ENCODE measurements at places on chromosomes 11 and 22. TPM values are rescaled to one million over a fixed set of nuclear protein-coding genes. Genes with fewer than 3 reads are reported as not detected.
A peak's percentile ranks its signal among the peaks of the same experiment; 100 is the strongest.

OR6A2 gene
- not detected for total RNA-seq

OR5P2 gene
- total RNA-seq, result not detected

C11orf52 gene
- total RNA-seq, result not detected

INS gene
- total RNA-seq, result not detected

ATP5MG gene
- total RNA-seq, result 49.2 TPM

MPEG1 gene
- not detected for total RNA-seq

TNNI2 gene
- not detected for total RNA-seq

TRPM5 gene
- total RNA-seq, result not detected

- peak; percentile 29 for DNase-seq
Measured at GRCh38 chr11:122897606-122898210, 15.1 kb downstream of the JHY start.

DNA sequence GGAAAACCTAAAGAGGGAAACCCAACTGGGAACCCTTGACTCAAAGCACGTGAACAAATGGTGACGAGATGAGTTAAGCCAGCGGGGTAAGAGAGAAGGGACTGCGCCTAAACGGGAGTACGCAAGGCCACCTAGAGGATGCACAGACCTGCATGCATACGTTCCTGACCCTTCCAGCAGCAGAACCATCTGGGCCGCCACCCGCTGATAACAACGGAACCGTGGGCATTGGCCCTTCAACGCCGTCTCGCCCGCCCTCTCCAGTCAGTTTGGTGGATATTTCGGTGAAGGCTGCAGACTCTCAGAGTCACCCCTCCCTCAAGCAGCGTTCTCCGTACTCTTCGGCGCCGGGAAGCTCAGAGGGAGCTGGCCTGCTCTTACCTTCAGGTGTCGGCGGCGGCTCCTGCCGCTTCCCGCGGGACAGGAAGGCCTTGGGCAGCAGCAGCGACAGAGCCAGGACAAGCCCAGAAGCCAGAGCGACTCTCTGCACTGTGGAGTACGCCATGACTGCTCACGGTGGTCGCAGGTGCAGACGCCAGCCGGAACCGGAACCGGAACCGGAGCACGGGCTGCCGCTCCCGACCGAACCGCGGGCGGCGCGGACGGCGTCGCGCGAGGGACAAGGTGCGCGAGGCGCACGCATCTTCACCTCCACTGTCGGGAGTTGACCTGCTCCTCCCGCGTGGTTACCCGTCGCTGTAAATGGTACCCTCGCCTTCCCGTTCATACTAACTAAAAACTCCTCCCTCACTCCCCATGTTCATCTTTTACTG lies at the start of gene RIC3:
TSS of gene RIC3 (minus strand) at position 541 of the 773 bp plus-strand sequence. CDS start at position 505, 36 bp downstream.
- no peak for DNase-seq

DNA sequence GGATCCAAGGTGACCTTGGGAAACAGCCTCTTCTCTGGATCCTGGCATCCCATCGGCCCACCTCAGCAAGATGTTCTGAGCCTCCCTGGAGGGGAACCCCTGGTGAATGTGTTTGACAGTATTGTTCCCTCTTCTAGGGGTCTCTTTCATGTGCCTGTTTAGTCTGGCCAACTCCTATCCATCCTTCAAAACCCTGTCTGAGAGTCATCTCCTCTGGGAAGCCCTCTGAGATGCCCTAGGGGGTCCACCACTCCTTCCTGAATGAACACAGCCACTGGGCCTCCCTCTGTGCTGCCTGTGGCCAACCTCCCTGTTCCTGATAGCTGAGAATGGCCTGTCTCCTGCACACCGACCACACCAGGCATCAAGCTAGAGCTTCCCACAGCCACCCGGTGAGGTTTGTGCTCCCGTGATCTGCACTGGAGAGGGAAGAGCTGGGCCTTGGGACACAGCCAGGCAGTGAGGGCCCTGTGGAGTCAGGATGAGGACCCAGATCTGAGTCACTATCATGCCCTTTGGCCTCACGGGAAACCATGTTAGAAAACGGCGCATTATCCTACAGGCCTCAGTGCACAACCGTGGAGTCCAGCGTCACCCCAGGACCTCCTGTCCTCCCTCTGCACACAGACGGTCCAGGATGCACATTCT lies 8.8 kb downstream of the WNT7B start:
- peak; percentile 68 for DNase-seq

GRCh38 chr11:43984519-43985385 lies 42.3 kb downstream of the C11orf96 start:
- DNase-seq, result no peak

DNA sequence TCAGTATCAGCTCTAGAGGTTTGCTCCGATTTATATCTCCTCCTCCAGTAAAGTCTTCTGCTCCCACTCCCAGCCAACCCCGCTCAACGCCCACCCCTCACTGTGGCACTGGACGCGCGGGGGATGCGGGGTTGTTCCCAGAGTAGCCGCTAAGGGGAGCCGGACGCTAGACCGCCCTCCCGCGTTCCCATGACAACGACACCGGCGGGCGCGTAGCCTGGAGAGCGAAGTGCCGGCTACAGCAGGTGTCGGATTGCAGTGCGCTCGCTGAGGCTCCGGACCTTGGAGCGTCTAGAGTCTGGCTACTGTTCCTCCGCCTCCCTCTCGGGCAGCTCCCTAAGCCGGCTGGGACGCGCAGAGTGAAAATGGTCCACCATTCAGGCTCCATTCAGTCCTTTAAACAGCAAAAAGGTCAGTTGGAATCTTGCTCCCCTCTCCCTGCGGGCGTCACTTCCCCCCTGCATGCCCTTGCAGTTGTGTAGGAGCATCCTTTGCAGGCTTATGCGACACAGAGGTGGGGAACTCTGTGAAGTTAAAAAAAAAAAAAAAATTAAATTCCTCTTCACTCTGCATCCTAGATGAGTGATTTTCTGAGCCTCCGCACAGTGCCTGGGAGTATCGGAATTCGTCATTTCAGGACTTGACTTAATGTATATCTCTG lies at the start of gene ANO3:
TSS of gene ANO3 (plus strand) at position 220 of the 661 bp plus-strand sequence. CDS start at position 366, 146 bp downstream.
- DNase-seq, result peak; percentile 11

- DNase-seq, result no peak
Measured at GRCh38 chr22:38078046-38078840, 5.7 kb downstream of the SLC16A8 start.

GRCh38 chr11:74647404-74647803 lies 55.0 kb downstream of the POLD3 start:
- DNase-seq, result no peak

DNA sequence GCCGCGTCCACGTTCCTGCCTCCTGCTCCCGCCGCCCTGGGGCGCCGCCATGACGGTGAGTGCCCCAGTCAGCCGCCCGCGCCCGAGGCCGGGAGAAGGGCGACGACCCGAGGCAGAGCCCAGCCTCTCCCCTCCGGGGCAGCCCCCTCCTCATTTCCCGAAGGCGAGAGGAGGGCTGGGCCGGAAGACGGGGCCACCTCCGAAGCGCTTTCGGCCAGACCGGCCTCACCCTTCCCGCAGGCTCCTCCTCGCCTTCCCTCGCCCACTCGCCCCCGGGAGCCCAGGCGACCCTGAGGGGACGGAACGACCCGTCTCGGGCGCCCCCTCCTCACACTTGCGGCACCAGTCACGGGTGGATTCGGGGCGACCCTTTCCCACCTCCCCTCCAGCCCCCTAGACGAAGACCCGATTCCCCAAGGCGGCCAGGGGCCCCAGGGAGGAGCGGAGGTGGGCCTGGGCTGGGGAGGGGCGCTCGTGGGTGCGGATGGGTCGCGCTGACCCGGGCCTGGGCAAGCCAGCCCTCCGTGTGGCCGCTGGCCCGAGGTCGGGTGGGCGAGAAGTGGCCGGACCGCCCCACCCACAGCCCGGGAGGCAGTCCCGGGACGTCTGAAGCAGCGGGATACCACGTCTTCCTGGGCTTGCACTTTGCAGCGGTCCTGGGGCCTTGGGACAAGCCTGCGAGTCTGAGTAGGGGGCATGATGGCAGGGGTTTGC lies 49.7 kb downstream of the TRIOBP start:
- DNase-seq, result no peak

- DNase-seq, result no peak
Measured at GRCh38 chr11:119696378-119697222, 32.4 kb downstream of the NECTIN1 start.

GRCh38 chr11:114110952-114111947 lies 51.7 kb downstream of the ZBTB16 start:
- DNase-seq, result no peak

GRCh38 chr22:40405178-40406062 lies 35.0 kb downstream of the SGSM3 start:
- DNase-seq, result no peak

DNA sequence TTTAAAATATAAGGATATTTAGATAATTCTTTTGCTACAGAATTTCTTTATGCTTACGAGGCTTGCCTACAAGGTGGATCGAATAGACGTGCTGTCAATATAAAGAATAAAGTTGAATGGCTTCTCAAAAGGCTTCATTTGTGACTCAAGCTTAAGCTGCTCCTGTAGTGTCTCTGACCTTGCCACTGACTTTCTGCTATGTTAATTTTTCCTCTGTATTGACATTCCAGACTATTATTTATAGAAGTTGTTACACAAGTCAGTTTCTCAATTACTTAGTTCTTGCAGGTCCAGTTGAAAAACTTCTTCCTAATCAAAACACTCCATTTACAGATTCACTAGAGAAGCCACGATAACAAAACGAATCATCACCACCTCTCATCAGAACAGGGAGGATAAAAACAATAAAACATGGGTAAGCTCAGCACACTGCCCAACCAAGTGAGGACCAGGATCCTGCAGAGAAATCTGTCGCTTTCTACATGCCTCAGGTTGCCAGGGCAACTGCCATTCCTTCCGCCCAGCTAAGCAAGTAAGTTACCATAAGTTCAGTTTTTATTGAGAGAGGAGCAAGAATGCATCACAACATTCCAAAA lies 39.0 kb upstream of the CHKA start:
- DNase-seq, result no peak

- no peak for DNase-seq
Measured at GRCh38 chr22:22865311-22866072, 22.1 kb upstream of the IGLL5 start.

GRCh38 chr22:42410708-42411107 lies 21.5 kb downstream of the NFAM1 start:
- no peak for DNase-seq

GRCh38 chr11:93114304-93114703 lies 83.5 kb downstream of the SLC36A4 start:
- no peak for DNase-seq

- DNase-seq, result no peak
Measured at GRCh38 chr11:130121445-130121978, 38.1 kb upstream of the ST14 start.

- peak; percentile 92 for DNase-seq
Measured at GRCh38 chr11:64864473-64865285, 13.7 kb downstream of the EHD1 start.

- DNase-seq, result no peak
Measured at GRCh38 chr11:117076941-117077691, 21.1 kb downstream of the SIK3 start.

- peak; percentile 50 for DNase-seq
Measured at GRCh38 chr11:48064306-48064705, 83.9 kb downstream of the PTPRJ start.

Data from A172 (cell line).